ENCODE measurements at places on chromosomes 4 and X. TPM values are rescaled to one million over a fixed set of nuclear protein-coding genes. Genes with fewer than 3 reads are reported as not detected.

GRCh38 chrX:6558979-6559378, 24.1 kb upstream of the VCX3A start:
- DNase-seq, result no peak

DNA sequence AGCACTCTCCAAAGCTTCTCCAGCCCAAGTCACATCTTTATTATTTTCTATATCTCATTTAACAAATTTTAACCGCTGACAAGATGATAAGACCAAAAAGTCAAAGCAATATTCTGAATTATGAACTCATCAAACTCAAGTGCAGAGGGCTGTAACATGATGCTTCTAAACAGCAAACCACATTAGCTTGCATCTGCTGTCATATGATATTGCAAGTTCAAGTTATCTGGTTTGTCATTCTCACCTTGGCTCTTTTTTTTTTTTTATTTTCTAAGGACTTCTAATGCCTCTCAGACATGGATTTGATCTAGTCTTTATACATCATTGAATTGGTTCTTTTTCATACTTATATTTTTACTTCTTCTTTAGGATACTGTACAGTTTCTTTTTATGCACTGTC, 93.4 kb downstream of the SLC10A7 start:
- no peak for DNase-seq

GRCh38 chrX:40273356-40274050, 175.7 kb upstream of the BCOR start:
- DNase-seq, result no peak

DNA sequence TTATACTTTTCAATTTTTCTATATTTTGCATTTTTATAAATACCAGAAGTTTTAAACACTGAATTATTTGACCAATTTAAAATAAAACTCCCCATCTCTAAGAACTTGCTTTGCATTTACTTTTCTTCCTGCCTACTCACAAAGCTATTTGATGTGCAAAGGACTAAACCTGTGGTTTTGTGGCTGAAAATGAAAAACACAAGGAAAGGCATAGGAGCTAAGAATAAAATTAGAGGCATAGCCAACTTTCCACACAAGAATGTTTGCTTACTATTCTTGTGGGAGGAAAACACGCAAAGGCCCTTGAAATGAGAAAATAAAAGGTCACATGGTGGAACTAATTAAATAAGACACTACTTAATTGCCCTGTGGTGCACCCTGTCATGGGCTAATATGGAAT, 221.2 kb downstream of the KLHL13 start:
- DNase-seq, result no peak

- peak; percentile 87 for DNase-seq
These were observed 71.9 kb downstream of the MAGEB17 start for GRCh38 chrX:16239211-16239610.

DNA sequence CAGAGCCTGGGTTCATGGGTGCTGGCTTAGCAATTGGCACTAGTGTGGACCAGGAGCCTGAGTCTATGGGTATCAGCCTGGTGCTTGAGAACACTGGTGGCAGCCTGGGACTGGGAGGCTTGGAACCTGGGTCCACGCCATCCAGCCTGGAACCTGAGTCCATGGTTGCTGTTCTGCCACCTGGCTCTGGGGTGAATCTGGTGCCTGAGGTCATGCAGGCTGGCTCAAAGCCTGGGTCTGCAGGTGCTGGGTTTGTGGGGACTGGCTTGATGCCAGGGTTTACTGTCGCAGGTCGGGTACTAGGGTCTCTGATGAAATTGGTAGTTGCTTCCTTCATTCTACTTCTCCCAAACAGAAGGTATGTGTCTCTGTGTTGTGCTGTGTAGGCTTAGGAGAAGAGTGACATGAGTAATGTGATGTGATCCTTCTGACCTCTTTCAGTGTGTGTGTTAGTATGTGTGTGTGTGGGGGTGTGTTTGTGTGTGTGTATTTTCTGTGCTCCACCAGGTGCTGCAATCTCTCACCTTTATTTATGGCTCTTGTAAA, 517.0 kb upstream of the EPHA5 start:
- DNase-seq, result no peak

DNA sequence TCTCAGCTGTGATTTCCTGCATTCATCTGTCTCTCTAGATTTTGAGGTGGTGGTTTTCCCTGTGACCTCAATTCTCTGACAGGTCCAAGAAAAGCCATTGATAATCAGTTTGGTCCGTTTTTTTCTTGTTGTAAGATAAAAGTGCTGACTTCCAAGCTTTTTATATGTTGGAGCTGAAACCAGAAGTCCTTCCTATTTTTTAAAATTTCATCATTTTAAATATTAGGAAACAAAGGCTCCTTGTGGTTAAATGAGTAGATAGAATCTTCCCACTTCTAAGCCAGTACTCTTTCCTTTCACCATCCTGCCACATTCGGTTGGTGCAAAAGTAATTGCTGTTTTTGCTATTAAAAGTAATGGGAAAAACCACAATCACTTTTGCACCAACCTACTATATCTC, 18.3 kb downstream of the RNF175 start:
- no peak for DNase-seq

DNA sequence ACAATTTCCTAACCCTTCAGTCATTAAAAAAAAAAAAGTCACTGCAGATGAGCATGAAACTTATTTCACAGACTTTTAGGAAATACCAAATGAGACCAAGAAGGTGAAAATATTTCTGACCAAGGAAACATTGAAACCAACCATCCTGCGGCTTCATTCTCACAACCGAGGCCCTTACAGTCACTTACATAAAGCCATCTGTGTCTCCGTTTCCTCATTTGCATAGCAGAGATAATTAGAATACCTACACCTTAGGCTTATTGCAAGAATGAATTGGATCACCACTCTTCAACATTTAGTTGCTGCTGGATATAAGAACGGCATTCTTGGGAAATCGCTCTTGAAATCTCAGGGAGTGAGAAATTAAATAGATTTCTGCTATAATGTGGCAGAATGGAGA, 356.2 kb downstream of the HS3ST1 start:
- DNase-seq, result no peak

GRCh38 chr4:26856906-26857277, 3.7 kb upstream of the STIM2 start:
- no peak for DNase-seq

- DNase-seq, result no peak
These were observed 1350.9 kb downstream of the ARAP2 start for GRCh38 chr4:34893382-34893781.

- DNase-seq, result no peak
These were observed 76.5 kb downstream of the MSX1 start for GRCh38 chr4:4935974-4936373.

- DNase-seq, result no peak
These were observed 114.7 kb downstream of the PRKX start for GRCh38 chrX:3598709-3599108.

DNA sequence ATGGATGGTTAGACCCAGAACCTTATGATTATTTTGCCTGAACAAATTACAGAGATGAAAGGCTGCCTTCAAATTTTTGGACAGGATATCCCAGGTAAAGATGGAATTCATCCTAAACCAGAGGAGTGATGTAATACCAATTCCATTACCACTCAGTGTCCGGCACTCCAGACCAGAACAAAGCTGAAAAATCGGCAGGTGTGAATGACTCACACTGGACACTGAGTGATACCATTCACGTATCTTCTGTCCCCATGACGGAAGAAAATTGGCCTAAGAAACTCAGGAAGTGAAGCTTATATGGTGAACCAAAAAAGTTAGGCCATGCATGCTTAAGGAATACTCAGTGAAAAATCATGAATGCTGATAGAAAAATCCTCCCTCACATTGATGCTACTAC, 34.5 kb downstream of the PALLD start:
- no peak for DNase-seq

DNA sequence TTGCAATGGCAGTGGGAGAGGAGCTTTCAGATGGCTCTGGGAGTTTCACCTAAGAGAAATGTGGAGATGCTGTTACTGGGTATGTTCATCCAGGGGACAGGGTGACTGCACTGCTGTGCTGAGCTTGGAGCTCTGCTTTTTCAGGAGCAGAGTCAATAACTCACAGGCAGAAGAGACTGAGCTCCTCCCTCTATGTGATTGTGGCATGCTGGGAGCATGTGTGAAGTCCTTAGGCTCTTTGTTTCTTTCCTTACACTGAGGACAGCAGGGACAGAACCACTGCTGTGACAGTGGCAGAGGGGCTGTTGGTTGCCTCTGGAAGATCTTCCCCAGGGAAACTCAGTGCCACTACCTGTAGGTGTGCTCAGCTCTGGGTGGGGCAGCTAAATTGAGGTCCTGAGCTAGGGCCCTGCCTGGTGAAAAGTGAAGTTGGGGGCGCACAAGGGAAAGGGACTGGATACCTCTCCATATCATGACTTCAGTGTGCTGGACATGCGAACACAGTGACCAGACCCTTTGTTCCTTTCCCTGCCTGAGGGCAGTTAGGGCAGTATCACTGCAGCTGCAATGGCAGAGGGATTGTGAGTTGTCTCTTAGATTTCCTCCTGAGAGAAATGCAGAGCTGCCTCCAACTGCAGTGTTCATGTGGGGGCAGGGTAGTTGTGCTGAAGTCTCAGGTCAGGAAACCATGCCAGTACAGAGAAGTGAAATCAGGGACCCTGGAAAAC, 156.7 kb downstream of the TENT5D start:
- no peak for DNase-seq

DNA sequence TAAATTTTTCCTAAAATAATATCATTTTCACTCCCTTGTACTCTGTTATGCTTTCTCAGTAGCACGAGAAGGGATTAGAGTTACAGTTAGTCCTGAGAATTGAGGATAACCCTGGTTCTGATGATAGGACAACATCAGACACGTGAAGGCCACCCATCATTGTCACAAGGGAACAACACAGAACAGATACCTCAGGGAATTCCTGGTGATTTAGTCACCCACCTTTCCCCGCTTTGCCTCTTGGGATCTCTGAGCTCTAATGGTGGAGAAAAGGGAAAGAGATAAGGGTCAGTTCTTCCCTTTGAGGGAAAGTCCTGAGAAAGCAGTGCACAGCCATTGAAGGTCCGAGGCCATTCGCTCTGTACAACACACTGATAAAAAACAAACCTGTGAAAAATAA, 112.3 kb upstream of the GALNT7 start:
- DNase-seq, result no peak

- DNase-seq, result peak; percentile 25
These were observed 92.1 kb downstream of the RELL1 start for GRCh38 chr4:37594099-37594498.

- peak; percentile 89 for DNase-seq
These were observed 31.5 kb upstream of the LNX1 start for GRCh38 chr4:53622739-53623151.

The ZCCHC18 gene
- not detected for total RNA-seq

The WDR1 gene
- 290 TPM for total RNA-seq

The EDA2R gene
- 5.3 TPM for total RNA-seq

The MAGEA4 gene
- total RNA-seq, result not detected

The HSD17B10 gene
- total RNA-seq, result 75.9 TPM

The RBM46 gene
- total RNA-seq, result 0.53 TPM

The HPSE gene
- 9.7 TPM for total RNA-seq

All from bronchial epithelial cell (primary cell).